H7 (cell line): ENCODE measurements at places on chromosomes 13 and 19.

- no peak for DNase-seq
These were observed 60.7 kb downstream of the SLC6A16 start for GRCh38 chr19:49264258-49264657.

GRCh38 chr13:35143123-35143522, 201.1 kb downstream of the NBEA start:
- no peak for DNase-seq

DNA sequence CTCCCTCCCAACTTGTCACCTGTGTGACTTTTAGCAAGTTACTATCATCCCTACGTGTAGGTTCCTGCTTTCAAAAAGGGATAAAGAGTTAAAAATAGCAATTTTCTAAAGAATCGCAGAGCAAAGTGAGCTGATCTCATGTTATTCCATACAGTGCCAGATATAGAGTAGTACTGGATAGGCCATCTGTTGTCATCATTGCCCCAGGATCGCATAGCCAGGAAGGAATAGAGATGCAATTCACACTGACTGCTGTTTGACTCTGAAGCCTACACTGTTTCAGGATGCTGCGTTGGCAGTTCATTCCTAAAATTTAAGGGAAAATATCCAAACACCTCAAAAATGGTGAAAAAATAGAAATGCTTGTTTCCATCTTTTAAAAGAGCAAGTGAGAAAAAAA, 138.9 kb downstream of the SHISA2 start:
- DNase-seq = no peak

DNA sequence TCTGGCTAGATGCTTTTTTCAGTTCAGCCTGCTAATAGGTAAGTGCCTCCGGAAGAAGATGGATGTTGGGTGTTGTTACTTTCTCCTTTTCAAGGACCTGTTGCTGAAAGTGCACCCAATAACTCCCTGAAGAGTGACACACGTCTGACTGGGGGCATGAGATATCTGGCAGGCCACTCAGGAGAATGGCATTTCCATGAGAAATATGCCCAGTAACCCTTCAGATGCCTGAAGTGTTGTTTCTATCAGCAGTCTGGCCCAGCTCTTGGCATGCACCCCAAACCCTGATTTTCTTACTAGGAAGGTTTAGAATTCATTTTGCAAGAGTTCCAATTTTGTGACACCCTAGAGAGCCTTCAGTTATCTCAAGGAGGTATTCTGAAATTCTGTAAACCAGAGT, 71.5 kb downstream of the ARHGAP35 start:
- DNase-seq = no peak

DNA sequence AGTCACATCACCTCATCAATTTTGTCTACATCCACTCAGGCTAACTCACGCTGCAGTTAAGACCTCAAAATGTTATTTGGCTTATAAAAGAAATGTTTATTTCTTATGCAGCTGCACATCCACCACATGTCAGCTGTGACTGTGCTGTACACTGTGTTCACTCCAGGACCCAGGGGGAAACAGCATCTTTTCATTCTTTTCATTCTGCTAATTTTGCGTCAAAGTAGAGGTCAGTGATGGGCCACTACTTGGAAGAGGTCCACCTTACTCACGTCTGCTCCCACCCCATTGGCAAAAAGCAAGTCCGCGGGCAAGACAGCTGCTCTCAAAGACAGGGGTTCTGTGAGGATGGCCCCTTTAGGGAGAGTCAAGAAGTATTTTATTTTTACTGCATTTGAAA, 4.5 kb upstream of the DCT start:
- no peak for DNase-seq

GRCh38 chr19:40116075-40116474, 25.3 kb upstream of the ZNF780A start:
- DNase-seq = no peak

- DNase-seq = peak; percentile 72
These were observed 6.1 kb upstream of the ZNF787 start for GRCh38 chr19:56126983-56127780.

DNA sequence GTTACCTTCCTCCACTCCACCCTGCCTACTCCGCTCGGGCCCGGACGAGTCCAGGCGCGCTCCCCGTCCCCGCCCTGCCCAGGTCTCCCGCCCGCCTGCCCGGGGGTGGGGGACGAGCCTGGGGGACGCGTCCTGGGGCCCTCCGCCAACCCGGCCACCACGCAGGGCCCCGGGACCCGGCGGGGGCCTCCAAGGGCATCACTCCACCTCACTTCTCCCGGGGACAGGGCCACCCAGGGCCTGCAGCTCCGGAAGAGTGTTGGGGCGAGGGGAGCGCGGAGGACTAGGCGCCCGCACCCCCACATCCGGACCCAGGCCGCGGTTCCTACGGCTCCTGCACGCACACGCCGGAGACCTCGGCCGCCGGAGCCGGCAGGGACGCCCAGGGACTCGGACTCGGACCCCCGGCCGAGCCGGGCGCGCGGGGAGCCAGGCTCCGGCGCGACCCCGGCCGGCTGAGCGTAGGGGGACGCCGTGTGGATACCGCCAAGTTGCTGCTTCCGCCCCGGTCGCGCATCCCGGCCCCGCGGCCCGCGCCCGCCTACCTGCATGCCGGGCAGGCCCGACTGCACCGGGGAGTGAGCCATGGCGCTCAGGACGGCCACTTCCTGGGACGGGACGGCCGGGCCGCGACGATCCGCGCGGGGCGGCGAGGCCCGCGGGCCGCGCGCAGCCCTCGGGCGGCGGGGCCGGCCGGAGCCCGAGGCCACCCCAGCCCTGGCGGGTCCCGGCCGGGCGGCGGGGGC, 534 bp downstream of the STK24 start:
- peak; percentile 78 for DNase-seq

- no peak for DNase-seq
These were observed 19.2 kb upstream of the MYH14 start for GRCh38 chr19:50184196-50184595.

GRCh38 chr19:41551212-41551610, 24.8 kb upstream of the CEACAM21 start:
- DNase-seq = no peak

GRCh38 chr19:46472592-46472991, 1.2 kb upstream of the PNMA8A start:
- DNase-seq = no peak

- no peak for DNase-seq
These were observed 52.7 kb downstream of the ATP11A start for GRCh38 chr13:112742583-112742982.

GRCh38 chr19:41570639-41571112, 5.3 kb upstream of the CEACAM21 start:
- DNase-seq = peak; percentile 84

- no peak for DNase-seq
These were observed 7.2 kb upstream of the SERTM1 start for GRCh38 chr13:36666477-36667229.

DNA sequence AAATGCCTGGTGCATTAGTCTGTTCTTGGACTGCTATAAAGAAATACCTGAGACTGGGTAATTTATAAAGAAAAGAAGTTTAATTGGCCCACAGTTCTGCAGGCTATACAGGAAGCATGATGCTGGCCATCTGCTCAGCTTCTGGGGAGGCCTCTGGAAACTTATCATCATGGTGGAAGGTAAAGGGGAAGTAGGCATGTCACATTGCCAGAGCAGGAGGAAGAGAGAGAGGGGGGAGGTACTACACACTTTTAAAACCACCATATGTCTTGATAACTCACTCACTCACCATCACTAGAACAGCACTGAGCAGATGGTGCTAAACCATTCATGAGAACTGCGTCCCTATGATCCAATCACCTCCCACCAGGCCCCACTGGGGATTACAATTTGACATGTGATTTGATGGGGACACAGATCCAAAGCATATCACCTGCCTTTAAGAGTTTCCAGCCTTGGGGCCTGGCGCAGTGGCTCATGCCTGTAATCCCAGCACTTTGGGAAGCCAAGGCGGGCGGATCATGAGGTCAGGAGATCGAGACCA, 219.0 kb downstream of the KATNAL1 start:
- no peak for DNase-seq
